ENCODE measurements at places on chromosomes 7 and 10.

GRCh38 chr7:93977211-93977950 is 26.8 kb downstream of the BET1 start:
- ATAC-seq: no peak

- peak; percentile 31 for ATAC-seq
Measured at GRCh38 chr7:91835091-91835825, 45.2 kb downstream of the MTERF1 start.

DNA sequence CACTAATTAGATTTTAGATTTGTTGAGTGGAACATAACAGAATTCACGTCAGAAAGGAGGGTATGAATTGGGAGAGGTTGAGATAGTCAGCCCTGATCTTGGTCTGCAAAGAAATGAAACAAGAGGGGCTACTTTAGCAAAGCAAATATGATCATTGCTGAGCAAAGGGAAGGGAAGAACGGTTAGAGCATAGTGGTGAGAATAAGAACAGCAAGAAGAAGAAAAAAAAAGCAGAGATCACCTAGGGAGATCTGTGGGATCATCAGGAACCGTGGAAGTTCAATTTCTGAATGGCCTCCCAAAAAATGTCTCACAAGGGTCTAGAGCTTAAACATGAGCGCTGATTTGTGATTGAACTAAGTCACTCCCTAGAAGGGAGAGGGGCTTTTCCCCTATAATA is 156.1 kb downstream of the DGKI start:
- ATAC-seq: no peak

- ATAC-seq: no peak
Measured at GRCh38 chr10:4231439-4231838, 446.4 kb upstream of the KLF6 start.

GRCh38 chr7:39539816-39540215 is 26.4 kb upstream of the YAE1 start:
- ATAC-seq: no peak

DNA sequence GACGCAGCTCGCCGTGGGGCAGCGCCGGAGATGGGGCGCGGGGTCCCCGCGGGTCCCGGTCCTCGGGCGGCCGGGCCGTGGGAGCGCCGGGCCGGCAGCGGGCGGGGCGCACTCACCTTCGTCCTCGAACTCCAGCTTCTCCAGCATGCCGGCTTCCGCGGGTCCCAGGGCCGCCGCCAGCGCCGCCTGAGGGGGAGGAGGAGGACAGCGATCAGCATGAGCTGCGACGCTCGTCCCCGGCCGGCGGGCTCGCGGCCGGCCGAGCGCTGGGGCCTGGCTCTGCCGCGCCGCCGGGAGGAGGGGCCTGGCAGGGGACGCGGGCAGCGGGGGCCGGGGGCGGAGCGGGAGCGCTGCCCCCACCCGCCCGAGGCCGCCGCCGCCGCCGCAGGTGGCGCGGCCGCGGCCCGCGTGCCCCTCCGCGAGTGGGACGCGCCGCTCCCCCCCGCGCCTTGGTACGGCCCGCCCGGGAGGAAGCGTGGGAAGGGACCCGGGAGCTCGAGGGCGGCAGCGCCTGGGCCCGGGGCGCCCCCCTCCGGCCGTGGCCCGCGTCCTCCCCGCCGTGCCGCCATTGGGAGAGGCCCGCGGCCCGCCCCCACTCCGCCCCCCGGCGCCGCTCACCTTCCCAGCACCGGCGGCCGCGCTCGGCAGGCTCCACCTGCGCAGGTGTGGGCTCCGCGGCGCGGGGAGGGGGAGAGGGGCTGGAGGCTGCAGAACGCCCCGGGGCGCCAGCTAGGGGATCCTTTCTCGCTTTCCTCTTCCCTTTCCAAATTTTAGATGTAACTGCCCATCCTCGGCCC is 112.5 kb upstream of the RHEB start:
- ATAC-seq: peak; percentile 93

DNA sequence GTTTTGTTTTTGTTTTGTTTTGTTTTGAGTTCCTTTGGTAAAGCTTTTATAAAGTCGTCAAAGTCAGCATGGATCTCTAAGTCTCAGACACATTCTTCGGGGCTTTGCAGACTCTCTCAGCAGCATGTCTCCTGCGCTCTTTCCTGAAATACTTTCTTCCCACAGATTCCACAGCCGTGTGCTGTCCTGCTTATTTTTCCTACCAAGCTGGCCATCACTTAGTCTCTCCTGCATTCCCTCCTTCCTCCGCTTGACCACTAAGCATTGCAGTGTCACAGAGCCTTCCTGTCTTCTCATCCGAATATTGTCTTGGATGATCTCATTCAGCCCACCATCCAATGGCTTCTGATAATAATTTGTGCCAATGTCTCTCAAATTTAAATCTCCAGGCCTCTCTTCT is 434.3 kb upstream of the C7orf33 start:
- ATAC-seq: no peak

DNA sequence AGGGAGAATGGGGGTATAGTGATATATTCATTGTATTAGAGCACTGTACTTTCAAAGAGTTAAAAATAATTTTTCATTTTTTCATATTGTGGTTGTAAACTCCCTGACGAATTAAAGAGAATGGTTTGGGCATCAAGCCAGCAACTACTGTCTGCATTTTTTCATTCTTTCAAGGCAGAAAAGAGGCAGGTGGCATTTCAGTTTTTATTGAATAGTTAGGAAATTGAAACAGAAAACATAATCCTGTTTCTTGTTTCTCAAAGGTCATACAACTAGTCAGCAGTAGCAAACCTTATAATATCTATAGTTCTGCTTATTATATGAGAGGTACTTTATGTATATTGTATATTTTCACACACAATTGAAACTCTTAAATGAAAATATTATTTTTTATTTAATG is 303.9 kb upstream of the KCND2 start:
- ATAC-seq: no peak

DNA sequence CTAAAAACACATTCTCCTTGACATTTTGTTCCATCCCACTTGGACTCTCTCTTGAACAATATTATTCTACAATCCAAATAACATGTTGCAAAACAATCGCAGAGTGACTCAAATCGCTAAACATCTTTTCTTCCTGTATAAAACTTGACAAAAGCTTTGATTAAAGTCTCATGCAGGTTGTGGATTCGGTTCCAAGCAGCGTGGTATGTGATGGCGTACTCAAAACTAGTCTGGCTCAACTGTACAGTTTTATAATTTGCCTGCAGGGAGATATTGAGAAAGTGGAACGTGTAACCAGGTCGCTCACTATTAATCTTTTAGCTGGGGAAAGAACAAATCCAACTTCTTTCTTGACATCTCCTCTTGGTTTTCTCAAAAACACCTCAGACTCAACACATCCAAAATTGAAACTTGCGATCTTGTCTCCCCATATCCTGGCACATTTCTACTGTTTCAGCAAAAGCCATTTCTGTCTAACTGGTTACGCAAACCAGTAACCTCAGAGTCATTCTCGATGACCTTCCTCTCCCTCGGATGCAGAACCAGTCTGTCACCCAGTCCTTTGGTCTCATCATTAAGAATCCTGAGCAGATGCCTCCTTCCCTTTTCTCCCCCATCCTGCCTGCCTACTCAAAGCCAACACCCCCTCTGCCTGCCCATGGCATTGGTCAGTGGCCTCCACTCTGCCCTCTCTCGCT is 100.1 kb downstream of the CACNB2 start:
- ATAC-seq: no peak

DNA sequence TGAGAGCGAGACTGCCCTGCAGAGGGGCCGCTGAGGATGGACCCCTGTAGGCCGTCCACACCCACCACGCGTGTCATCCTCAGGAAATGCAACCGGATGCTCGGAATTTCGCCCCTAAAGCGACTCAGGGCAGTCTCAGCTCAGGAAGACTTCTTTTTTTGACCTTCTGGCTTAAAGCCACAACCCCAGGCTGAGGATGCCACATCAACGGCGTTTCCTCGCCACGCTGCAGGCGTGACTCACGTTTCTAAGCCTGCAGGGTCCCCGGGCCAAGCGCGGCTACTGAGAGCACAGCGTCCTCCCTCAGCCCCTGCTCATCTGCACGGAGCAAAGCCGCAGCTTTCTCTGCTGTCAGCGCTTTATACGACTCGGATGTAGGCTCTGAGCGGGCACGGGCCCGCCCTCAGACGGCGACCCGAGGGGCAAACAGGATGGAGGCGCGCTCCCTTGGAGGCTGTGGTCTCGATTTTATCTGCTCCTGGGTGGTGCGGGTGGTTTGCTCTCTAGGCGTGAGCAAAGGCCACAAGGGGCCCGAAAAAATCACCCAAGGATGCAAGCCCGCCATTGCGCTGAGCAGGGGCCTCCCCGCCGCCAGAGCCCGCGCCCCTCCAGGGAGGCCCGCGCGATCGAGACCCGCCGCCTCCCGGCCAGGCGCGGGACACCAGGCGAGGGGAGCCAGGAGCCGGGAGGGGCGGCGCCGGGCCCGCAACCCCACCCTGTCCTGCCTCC is 726 bp upstream of the INSIG1 start:
- peak; percentile 24 for ATAC-seq
